ENCODE measurements at places on chromosomes 3 and 15.

DNA sequence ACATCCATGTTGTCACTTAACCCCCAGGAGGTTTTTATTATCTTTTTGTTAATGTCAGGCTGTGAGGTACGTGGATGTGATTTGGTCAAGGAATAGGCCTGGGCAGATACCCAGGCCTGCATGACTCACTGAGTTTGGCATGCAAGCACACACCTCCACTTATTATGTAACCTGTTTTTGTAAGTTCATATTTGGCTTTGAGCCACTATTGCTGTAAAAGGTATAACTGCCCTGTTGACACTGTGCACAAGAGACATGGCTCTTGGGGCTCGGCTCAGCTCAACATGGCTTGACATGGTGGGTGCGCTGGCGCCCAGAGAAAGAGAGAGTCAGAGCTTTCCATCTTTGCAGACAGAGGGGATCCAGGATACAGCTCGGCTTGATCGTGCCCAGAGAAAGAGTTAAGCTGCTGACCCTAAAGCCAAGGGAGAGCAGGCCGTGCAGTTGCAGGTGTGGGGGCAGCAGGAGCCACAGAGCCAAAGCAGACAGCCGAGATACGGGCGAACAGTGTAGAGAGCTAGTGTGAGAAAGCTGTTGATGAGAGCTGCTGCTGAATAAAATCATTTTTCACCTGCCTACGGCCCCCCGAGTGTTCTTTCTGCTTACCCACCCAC lies 67.9 kb upstream of the UNC13C start:
- no peak for DNase-seq

DNA sequence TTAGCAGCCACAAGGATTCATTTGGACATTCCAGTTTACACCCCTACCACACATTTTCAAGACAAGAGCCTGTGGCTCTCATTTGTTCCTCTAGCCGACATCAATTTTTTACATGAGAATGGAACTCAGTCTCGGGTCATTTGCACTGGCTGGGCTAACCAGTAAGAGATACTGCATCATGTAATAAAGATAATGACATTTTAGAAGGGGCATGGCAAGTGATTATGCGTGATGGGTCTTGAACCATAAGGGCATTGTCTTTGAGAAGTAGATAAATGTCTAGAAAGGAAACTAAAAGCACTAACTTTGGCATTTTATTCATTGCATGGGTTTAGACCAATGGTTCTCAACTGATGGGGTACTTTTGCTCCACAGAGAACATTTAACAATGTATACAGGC lies 146.0 kb upstream of the GRM7 start:
- DNase-seq, result no peak

DNA sequence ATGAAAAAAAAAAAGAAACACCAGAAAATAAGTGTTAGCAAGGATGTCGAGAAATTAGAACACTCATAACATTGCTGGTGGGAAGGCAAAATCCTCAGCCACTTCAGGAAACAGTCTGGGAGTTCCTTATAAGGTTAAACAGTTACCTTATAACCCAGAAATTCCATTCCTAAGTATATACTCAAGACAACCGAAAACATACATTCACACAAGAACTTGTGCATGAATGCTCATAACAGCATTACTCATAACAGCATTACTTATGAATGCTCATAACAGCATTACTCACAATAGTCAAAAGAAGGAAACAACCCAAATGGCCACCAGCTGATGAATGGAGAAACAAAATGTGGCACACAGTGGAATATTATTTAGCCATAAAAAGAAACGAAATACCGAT lies 34.8 kb upstream of the DCP1A start:
- DNase-seq, result peak; percentile 19

DNA sequence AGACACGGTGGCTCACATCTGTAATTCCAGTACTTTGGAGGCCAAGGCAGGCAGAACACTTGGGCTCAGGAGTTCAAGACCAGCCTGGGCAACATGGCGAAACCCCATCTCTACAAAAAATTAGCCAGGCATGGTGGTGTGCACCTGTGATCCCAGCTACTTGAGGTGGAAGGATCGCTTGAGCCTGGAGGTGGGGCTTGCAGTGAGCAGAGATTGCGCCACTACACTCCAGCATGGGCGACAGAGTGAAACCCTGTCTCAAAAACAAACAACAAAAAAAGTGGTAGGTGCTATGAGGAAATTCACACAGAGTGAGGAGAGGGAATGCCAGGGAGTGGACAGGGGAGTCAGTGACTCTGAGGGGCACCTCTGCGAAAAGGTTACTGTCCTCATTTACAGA lies 29.4 kb downstream of the RPN1 start:
- DNase-seq, result no peak

DNA sequence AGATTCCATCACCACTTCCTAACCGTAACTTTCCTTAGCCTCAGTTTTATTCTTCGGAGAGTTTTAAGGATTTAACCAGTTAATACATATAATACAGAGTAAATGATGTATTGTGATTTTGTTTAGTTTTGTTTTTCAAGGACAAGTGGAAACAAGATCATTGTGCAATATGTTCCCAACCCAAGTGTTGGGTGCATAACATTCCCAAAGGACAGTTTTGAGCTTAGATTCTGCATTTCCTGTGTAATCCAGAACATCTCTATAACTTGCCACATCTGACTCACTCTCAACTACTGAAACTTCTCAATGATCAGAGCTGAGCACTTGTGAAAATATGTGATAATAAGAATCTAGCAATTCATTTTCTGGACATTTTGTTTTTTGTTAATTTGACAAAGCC lies 466.1 kb upstream of the PPP2R3A start:
- no peak for DNase-seq

DNA sequence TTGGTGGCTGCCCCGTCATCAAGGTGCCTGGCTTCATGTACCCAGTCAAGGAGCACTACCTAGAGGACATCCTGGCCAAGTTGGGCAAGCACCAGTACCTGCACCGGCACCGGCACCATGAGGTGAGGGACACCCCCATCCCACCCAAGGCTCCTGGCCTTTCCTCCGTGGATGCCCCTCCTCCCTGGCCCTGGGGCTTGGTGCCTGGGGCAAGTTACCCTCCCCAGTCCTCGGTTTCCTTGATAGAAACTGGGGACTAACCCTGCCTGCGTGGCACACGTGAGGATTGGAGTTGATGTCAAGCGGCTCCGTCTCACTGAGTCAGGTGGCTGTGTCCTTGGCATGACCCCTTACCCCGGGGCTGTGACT lies 43.9 kb downstream of the DHX30 start:
- DNase-seq, result no peak

- peak; percentile 90 for DNase-seq
These were observed 26.5 kb downstream of the IQGAP1 start for GRCh38 chr15:90414408-90415028.

GRCh38 chr3:83011481-83011880 lies 1250.0 kb upstream of the GBE1 start:
- DNase-seq, result peak; percentile 8

- no peak for DNase-seq
These were observed 119.3 kb downstream of the TMCO5A start for GRCh38 chr15:38053776-38054175.

- no peak for DNase-seq
These were observed 14.1 kb downstream of the CCDC33 start for GRCh38 chr15:74250266-74250665.

DNA sequence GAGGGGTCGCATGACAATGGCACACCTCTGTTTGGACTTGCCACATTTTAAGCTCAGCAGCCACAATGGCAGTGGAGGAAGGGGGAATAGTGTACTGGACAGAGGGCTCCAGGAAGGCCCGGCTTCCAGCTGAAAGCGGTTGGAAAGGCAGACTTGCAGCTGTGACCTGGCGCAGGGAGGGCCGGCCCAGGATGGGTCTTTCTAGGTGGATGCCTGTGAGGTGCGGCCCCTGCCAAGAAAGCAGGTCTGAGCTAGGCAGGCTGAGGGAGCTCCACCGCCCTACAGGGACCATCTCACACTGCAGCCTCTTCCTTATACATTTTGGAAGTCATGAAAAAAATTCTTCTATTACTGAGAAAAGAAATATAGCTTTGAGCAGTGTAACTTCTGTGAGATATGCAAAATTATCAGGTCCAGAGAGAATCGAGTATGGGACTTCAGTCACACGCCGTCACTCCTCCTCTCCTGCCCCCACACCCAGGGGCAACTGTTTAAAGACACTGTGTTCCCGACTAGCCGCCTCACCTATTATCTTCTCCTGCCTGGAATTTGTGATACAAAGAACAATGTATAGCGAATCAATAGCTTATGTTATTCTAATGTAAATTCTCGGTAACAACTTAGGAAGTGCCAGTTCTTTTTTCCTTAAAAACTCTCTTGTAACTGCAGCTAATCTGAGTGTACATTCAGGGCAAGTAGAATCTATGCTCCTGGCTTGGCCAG lies 331.0 kb downstream of the OCA2 start:
- DNase-seq, result no peak

DNA sequence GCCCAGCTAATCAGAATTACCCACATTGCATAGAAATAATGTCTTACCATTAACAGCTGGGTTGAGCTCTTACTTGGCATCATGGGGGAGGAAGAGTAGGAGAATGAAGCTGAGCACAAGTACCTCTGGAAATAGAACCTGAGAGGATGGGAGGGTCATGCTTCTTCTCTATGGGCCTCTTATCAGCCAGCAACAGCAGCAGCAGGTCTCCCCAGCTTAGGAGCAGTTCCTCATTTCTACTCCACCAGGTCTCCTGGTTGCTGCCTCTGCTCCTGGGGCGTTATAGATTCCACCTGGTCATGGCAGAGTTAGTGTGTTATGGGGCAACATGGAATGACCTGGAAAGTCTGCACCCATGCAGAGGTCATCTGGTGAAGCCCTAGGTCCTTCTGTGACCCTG lies 3.4 kb downstream of the FSD2 start:
- DNase-seq, result no peak

GRCh38 chr15:86573476-86573875 lies 493.8 kb downstream of the AGBL1 start:
- DNase-seq, result no peak

DNA sequence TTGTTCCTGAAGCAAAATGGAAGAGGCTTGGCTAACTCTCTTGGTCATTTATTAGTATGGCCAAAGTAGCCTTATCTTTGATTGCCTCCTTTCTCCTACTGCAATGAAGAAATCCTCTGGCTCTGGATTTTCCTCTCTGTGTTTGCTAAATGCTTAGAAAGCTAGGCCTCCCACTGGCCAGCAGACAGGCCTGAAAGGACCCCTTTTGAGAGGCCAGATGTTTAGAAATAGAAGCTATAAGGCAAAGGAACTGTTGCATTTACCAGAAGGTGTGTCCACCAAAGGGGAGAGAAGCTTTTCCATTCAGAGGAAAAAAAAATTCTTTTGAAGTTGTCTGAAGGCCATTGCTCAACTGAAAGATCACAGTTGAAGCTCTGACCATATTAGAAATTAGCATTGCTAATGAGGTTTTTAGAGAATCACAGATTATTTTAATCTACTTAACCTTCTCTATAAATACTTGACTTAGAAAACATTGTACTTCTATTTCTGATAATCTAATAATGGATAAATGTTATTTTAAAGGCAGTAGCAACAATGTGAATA lies 160.8 kb downstream of the SYNPR start:
- DNase-seq, result no peak

GRCh38 chr3:40116478-40117177 lies 192.9 kb upstream of the EIF1B start:
- peak; percentile 86 for DNase-seq

- DNase-seq, result no peak
These were observed 212.5 kb upstream of the UBE2E1 start for GRCh38 chr3:23592961-23593931.

DNA sequence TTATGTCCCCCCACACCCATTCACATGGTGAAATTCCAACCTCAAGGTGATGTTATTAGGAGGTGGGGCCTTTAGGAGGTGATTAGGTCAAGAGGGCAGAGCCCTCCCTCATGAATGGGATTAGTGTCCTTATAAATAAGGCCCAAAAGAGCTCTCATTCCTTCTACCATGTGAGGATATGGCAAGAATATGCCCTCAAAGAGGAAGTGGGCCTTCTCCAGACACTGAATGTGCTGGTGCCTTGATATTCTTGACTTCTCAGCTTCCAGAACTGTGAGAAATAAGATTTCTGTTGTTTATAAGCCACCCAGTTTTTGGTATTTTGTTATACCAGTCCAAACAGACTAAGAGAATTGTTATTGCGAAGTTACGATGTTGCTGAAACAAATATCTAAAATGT lies 94.4 kb downstream of the ANKRD28 start:
- no peak for DNase-seq

DNA sequence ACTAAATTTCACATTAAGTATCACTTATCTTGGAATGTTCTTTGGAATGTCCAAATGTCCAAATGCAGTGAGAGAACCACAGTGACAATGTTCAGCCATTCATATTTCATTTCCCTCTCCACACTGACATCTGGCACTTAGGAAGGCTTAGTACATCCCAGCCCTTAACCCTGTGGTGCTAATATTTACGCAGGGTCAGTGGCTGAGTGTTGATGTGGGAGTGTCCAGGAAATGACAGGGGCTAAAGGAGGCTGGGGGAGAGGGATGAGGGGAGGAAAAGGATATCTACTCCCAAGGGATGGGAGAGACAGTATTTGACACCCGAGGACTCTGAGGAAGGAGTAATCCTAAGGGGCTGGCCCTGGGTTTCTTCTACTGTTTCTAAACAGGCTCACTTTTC lies 14.1 kb upstream of the CCR4 start:
- DNase-seq, result no peak

GRCh38 chr3:149283401-149283800 lies 50.0 kb downstream of the TM4SF18 start:
- no peak for DNase-seq

GRCh38 chr15:61157933-61158332 lies 71.2 kb downstream of the RORA start:
- DNase-seq, result no peak

GRCh38 chr15:85314146-85314545 lies 66.3 kb upstream of the AKAP13 start:
- DNase-seq, result peak; percentile 69

- DNase-seq, result no peak
These were observed 26.0 kb upstream of the MRPS22 start for GRCh38 chr3:139317660-139318430.

GRCh38 chr15:59333401-59334075 lies 39.1 kb downstream of the MYO1E start:
- DNase-seq, result no peak

GRCh38 chr15:60744826-60745460 lies 266.0 kb upstream of the ICE2 start:
- DNase-seq, result no peak

DNA sequence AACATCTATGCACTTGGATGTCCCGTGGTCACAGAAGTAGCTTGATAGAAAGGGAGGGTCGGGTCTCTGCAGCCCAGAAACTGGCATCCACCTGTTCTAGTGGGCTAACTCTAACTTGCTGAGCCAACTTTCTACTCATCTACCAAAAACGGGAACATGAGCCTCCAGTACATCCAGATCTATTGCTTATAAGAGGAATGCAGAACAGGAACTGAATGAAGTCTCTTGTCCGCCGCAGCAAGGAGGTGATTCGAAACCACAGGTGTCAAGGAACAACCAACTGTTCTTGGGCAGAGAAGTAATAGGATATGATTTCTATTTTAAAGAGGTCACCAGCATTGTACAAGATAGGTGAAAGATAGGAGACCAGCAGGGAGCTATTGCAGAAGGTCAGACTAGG lies 17.9 kb downstream of the TERC start:
- DNase-seq, result no peak

DNA sequence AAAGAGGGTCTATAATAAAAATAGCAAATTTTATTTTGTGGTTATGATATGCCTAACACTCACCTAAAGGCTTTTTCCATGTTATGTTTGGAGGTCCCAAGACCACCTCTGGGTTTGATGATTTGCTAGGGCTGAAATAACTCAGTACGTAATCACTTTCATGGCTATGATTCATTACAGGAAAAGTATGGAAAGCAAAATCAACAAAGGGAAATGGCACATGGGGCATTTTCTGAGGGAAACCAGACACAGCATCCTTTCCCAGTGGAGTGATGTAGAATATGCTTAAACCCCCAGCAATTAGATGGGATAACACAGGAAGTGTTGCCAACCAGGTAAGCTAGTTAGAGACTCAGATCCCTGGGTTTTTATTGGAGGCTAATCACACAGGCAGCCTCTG lies 701.6 kb upstream of the CBLB start:
- peak; percentile 4 for DNase-seq
